ENCODE measurements at places on chromosomes 5 and 9.

- DNase-seq: no peak
These were observed 272.0 kb downstream of the DENND1A start for GRCh38 chr9:123657941-123658340.

GRCh38 chr9:4661611-4662010 lies 483 bp upstream of the PLPP6 start:
- DNase-seq: no peak

DNA sequence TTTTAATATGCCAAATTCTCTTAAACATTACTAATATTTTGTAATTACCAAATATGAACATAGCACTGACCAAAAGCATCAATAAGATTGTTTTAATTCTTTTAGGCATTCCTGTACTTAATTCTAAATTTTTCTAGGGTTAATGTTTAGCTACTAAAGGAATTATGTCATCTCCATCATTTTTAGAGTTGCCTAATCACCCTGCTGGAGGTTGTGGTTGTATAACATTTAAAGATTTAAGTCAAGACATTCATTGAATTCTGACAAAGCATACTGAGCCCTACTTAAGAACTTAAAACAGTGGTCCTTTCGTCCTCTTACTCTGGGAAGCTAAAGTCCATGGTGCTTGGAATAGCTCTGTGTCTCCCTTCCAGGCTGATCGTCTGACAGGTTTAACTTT lies 28.1 kb upstream of the DAB2 start:
- no peak for DNase-seq

- DNase-seq: no peak
These were observed 1.0 kb downstream of the NIPSNAP3A start for GRCh38 chr9:104748359-104749031.

- no peak for DNase-seq
These were observed 210.0 kb upstream of the CLINT1 start for GRCh38 chr5:158068964-158069363.

DNA sequence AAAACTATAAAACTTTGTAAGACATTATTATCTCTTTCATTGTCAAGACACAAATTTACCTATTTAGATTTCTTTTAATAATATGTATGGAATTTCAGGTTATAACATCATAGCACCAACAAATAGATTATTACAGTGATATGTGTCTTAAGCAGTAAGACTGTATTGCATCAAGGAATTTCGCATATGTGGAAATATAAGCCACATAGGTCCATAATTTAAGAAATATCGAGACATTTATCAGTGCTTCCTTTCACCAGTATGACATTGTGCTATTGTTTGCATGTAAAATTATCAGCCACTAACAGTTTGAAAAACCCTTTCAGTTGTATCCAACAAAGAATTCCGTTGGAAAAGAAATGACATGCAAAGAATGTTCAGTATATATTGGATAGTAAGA lies 186.7 kb upstream of the RASA1 start:
- DNase-seq: no peak

- no peak for DNase-seq
These were observed 144.2 kb upstream of the CDH10 start for GRCh38 chr5:24788829-24789514.

DNA sequence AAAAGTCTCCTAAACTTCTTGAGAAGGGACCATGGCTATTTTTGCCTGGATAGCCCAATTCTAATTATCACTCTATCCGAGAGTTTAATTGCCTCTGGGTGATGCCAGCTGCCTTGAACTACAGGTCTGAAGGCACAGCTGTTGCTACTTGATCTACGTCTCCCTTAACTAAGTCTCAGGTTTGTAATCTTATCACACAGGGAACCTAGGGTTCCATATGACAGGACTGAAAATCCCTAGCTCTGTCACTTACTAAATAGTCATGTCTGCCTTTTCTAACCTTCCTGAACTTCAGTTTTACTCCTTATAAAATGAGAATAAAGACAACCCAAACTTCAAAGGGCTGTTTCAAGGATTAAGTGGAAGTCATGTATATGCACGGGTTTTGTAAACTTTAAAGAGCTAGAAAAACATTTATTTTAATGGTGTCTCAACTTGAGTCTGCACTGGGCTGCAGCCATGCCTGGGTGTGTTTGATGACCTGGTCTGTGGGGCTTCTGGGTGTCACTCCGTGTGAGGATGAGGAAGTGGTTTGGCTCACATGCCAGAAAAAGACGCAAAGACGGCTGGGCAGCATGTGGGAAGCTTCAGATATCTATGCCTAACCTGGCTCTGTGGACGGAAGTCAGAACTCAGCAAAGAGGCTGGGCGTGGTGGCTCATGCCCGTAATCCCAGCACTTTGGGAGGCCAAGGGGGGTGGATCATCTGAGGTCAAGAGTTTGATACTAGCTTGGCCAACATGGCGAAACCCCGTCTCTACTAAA lies 129.3 kb upstream of the SLC44A1 start:
- no peak for DNase-seq

GRCh38 chr5:71969460-71969859 lies 137.8 kb upstream of the MAP1B start:
- no peak for DNase-seq

GRCh38 chr5:139975306-139975705 lies 67.8 kb downstream of the NRG2 start:
- DNase-seq: no peak
